ENCODE measurements at places on chromosomes 1 and 21.

DNA sequence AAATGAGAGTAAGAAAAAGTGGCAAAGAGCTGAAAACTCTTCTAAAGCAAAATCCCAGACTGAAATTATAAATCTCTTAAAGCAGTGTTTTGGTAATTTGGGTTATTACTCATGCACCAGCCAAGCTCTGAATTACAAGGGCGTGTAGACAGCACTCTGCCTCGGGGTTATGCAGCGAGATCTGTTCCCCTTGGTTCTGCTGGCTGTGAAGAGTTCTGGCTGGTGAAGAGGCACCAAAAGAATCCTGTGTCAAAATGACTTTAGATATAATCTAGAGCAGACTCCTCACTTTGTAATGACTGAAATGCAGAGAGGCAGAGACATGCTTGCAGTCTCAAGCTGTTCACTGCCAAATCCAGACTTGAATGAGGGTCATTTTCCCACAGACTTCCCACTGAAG is 461.8 kb upstream of the CXADR start:
- DNase-seq = no peak

GRCh38 chr21:45026066-45026745 is 48.2 kb upstream of the ADARB1 start:
- no peak for DNase-seq

DNA sequence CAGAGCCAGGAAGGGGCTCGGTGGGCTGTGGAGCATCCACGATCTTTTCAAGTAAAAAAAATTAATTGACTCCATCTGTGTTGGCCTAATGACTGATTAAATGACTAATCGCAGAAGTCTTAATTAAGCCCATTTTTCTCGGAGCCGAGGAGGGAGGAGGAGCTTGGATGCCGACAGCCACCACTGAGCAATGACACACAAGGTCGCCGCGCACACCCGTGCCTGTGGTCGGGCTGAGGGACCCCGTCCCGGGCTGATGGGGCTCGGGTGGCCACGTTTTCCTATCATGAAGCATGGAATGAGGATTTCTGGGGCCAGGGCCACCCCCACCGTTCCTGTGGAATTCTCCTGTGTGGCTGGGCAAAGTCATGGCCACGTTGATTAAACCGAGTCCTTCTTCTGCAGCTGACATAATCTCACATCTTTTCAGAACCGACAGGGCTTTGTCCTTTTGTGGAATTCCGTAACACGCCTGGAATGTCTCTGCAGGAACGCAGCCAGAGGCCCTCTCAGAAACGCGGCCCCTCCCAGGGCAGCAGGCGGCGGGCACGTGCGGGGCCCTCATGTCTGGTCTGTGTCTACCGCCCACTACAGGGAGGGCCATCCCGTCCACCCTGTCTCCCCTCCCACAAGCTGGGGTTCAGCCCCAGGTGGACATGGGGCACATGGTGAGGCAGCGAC is 60.7 kb downstream of the MORN1 start:
- no peak for DNase-seq

- no peak for DNase-seq
Observed at GRCh38 chr1:5348732-5349465, 643.3 kb downstream of the NPHP4 start.

GRCh38 chr21:16908077-16908476 is 604.8 kb upstream of the CXADR start:
- DNase-seq = no peak

Data from SW480 (cell line).